ENCODE measurements at places on chromosomes 12 and 14.

- no peak for DNase-seq
These were observed 1.4 kb upstream of the SAV1 start for GRCh38 chr14:50669441-50669986.

DNA sequence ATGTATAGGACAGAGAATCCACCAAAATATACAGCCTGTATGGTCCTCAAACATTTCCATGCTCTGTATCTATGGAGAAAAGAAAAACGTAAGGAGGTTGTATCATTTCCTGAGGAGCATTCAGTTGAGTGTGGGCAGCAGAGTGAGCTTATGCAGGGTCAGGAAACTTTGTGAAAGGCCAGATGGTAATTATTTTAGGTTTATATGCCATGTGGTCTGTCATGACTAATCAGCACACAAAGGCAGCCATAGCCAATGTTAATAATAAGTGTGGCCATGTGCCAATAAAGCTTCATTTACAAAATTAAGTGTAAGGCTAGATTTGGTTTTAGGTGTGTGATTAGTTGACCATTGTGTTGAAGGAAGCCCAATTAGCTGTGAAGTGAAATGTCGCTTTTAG, 33.2 kb upstream of the A2M start:
- no peak for DNase-seq

DNA sequence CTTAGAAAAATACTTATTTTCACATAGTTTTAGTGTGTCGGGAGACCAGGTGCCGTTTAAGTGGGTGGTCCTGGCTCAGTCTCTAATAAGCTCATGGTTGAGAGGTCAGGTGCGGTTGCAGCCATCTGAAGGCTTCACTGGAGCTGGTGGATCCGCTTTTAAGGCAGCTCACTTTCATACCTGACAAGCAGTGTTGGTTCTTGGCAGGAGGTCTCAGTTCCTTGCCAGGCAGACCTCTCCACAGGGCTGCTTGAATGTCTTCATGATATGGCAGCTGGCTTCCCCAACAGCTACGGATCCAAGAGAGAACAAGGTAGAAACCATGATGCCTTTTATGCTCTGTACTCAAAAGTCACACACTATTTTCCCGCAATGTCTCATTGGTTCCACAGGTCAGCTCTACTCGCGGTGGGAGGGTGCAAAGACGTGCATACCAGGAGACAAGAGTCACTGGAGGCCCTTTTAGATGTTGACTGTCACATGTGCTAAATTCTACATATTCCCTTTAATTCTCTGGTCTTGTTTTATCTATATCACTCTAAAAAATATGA, 8.0 kb upstream of the ZDHHC17 start:
- no peak for DNase-seq

DNA sequence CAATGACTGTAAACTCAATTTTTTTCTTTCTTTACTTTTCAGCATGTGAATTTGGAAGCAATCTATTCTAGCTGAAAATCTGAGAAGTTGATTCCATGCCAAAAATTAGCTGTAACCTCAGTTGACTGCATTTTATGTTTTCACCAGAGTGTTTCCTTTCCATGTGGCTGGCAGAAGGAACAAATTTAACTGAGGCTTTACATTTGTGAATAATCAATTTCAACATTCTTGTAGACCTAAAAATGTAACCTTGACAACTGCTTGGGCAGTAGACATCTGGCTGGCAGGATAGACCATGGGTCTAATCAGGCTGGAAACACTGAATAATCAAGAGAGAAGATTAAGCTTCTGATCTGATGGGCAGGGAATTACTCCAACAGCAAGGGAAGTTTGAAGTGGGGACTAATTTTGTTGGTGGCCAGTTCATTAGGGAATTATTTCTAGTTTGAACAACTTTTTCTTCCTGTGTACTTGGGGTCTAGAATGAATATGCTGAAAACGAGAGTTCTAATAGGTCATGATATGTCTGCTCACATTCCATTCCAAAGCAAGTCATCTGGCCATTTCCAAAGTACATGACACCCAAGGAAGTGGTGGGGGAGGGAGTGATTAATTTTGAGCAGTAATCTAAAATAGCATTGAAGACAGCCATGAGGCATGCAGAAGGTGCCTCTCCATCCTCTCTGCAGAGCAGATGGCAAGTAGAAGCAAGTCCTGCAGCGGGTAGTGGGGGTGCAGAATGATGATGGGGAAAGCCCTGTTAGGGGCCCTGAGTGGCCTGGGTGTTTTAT, 68.2 kb downstream of the ATP23 start:
- DNase-seq = no peak

DNA sequence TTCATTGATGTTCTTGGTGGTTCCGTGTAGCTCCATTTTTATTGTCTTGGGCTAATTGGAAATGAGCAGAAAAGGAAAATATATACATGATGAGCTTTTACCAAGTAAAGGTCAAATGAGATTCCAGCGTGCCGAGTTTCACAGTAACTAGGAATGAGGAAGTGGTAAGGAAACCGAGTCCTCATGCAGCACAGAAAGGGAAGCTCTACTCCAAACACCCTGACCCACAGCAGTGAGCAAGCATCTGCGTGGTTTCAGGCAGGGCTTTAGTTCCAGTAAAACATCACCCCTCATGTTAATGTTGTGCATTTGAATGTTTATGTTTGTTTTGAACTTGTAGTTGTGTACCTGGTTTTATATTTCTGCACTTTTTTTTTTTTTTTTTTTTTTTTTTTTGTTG, 208.0 kb downstream of the SLC41A2 start:
- no peak for DNase-seq

DNA sequence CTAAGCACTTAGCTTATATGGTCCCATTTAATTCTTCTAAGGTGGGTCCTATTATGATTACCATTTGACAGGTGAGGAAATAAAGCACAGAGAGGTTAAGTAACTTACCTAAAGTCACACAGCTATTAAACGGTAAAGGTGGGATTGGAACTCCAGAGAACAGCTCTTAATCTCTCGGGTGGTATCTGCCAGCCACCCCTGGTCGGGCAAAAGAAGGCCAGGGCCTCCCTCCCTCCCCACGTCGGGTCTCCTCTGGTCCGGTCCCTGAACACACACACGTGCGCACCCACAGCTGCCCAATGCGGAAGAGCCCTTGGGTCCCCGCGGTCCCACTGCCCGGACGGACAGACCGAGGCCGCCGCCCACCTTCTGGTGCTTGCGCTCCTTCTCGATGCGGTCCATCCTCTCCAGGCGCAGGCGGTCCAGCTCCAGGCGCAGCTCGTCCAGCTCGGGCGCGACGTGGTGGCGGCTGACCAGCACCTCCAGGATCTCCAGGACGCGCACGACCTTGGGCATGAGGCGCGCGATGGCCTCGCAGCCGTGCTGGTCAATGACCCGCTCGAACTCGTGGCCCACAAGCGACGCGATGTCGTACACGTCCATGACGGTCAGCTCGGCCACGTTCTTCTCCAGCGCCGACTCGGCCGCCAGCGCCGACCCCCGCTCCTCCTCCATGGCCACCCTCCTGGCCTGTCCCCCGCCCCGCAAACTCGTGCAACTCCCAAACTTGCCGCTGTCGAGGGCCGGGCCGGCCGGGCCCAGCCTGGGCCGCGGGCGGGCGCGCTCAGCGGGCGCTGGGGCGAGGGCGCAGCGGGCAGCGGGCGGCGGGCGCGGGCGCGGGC, 490 bp downstream of the RILPL1 start:
- DNase-seq = no peak

DNA sequence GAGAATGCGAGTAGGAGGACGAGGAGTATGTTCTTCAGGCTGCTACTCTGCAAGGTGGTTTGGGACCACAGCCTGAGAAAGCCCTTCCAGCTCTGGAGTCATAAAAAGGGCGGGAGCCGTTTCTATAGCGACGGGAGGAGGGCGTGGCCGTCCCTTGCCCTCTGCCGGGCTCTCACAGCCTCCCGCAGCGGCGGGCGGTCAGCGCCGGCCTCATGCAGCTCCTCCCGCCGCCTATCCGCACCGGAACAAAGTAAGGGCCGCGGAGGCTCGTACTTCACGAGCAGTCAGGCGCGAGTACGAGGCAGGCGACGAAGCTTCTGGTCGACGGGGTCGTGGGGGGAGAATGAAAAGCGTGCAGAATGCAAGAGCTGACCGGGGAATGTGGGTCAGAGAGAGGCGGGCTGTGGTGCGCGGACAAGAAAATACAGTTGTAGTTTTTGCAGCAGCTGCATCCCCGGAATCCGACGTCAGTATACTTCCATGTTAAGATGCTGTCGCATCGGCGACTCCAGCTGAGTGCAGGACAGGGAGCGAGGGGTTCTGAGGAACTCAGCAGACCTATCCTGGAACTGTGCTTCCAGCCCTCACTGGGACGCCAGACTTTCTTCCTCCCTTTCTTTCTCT, at the start of gene DYRK4:
TSS of gene DYRK4 (plus strand) at position 175 of the 624 bp plus-strand sequence. CDS start at position 213, 38 bp downstream.
- DNase-seq = no peak

GRCh38 chr14:40269436-40269835, 837.2 kb upstream of the FBXO33 start:
- DNase-seq = no peak

DNA sequence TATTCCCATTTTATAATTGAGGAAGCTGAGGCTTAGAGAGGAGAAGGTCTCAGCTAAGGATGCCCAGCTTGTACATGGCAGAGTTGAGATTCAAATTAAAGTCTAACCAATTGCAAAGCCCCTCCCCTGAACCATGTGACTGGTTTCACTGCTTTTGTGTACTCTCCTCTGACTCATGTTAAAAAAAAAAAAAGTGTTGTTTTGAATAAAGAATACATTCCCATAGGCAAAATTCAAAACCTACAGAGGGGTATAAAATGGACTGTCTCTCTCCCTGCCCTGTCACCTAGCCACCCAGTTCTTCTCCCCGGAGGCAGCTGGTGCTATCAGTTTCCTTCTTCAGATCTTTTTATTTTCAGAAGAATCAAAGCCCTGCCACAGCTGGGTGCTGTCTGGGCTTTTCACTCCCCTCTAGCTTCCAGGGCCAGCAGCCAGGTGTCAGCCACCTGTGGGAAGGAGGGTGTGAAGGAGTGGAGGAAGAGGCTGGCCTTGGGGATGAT, 5.4 kb downstream of the PSMD9 start:
- no peak for DNase-seq

DNA sequence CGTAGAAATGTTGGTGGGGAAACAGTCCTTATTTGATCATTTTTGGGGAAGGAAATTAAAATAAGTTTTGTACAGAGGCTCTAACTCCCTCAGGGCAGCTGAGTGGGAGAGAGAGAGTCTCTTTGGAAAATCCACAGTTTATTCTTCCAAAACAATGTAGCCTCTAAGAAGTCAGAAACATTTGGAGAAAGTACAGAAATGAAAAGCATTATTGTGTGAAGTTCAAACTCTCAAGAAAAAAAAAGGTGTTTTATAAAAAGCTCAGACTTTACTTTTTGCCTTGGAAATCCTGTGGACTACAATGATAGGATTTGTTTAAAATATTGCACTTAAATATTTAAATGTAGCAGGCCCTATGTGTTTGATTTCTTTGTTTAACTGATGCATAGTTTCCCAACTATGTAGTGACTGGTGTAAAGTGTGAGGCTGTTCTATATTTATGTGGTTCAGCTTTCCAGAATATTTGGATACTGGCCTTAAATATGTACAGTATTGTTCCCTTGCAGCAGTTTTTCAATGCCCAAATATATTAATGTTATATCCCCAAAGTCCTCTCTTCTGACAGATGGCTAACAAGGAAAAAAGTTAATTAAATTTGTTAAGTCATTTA, 82.0 kb upstream of the OTOGL start:
- no peak for DNase-seq

- DNase-seq = no peak
These were observed at the start of gene LPAR5 for GRCh38 chr12:6635856-6636531. LPAR5 (minus strand) TSS chr12:6635959; CDS start chr12:6621248, 14,711 bp downstream.

GRCh38 chr14:59507063-59507751, 22.9 kb downstream of the JKAMP start:
- DNase-seq = peak; percentile 19

- no peak for DNase-seq
These were observed 189.6 kb upstream of the SOX5 start for GRCh38 chr12:24139035-24139434.

All from activated T-cell treated with anti-CD3 and anti-CD28 coated beads for 1 hour (primary cell).